ENCODE measurements at places on chromosomes 5 and 9.

DNA sequence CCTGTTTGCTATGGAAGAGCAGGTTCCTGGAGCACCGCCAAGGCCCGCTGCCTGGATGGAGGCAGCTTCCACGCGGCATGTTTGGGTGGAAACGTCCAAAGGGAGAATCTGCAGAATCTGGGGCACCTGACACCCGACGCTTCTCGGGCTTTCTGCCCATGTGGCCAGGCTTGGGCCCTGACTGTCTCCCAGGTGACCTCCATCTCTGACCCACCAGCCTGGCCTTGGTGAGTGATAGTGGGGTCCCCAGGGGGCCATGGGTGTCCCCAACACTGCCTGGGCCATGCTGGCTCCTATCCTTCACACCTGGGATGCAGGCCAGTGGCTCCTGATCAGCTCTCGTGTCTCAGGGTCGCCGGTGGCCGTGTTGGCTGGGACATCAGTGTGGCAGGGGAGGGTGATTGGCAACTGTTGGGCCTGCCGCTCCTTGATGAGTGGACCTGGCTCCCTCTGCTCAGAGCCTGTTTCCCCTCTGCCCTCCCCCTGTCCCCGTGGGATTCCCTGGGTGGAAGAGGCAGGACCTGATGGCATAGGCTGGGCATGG is 34.0 kb downstream of the GLT6D1 start:
- no peak for DNase-seq

DNA sequence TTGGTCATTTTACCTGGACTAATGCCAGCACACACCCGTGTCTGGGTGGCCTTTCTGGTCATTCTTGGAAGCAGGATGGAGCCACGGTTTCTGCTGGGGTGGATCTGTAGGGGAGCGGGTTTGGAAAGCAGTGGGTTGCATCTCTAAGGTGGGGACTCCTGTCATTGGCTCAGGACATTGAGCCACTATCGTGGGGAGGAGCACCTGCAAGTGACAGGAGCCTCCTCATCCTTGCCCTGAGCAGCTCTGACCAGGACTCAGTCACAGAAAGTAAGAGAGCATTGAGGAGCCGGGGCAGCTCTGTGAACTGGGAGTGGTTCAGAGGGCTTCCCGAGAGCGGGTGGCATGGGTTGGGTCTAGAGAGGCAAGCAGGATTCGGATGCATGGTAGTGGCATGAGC is 3.7 kb downstream of the B4GALT7 start:
- no peak for DNase-seq

GRCh38 chr9:97978371-97979130 is 4.6 kb upstream of the ANP32B start:
- DNase-seq, result no peak

DNA sequence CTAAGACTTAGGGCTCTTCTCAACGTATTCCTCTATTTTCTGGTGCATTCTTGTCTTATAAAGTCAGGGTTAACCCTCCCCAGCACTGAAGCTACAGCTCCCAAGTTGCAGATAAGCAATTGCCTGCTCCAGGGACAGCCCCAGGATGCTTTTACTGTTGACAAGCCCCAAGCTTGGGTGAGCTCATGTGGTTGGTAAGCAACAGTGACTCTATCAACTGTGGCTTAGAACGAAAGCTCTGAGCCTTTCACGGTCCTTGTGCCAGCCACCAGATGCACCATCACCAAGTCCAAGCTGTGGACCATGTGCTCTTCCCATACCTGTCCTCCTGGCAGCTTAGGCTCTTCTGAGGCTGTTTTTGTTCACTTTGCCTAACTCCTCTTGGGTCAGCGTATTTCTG is 13.5 kb downstream of the ADRB2 start:
- no peak for DNase-seq

DNA sequence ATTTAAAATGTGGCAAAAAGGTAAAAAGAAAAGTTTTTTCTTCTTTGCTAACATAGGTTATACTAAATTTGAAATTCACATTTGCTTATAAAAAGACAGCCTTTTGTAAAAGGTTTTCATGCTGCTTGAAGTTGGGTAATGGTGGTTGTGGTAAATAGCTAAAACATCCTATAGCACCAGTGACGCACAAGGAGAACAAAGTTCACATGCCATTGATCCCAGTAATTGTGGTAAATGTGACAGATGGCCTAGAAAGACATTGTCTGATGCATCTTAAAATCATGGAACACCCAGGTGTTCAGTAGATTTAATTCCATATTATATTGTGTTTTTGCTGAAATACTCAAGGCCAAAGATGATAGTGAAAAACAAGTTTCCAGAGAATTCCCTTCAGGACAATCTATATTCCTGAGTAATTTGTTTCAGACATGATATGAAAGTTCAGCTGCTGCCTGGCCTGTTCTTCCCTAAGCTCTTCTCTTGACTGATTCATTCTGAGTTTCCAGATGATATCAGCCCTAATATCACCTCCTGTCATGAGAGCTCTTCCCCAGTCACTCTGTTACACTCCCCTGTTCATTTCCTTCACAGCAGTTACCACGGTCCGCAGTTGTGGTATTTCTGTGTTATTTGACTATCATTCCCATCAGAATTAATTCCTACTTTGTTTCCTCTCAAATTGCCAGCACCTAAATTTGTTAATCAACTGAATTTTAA is 4.6 kb upstream of the FBXL17 start:
- no peak for DNase-seq

- DNase-seq, result no peak
Measured at GRCh38 chr9:16869882-16870595, 431 bp downstream of the BNC2 start.

DNA sequence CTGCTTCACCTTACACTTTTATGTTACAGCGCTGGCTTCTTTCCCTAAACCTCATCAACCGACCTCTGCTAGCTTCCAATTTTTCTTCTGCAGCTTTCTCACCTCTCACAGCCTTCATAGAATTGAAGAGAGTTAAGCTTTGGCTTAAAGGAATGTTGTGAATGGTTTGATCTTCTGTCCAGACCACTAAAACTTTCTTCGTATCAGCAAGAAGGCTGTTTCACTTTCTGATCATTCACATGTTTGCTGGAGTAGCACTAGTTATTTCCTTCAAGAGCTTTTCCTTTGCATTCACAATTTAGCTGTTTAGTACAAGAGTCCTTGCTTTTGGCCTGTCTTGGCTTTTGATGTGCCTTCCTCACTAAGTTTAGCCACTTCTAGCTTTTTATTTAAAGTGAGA is 49.5 kb downstream of the NR3C1 start:
- DNase-seq, result no peak
